Activated naive CD4-positive, alpha-beta T cell treated with anti-CD3 and anti-CD28 coated beads for 36 hours (primary cell): ENCODE measurements at places on chromosomes 13 and 19.

- DNase-seq = no peak
These were observed 99.6 kb downstream of the INSR start for GRCh38 chr19:7194566-7194965.

DNA sequence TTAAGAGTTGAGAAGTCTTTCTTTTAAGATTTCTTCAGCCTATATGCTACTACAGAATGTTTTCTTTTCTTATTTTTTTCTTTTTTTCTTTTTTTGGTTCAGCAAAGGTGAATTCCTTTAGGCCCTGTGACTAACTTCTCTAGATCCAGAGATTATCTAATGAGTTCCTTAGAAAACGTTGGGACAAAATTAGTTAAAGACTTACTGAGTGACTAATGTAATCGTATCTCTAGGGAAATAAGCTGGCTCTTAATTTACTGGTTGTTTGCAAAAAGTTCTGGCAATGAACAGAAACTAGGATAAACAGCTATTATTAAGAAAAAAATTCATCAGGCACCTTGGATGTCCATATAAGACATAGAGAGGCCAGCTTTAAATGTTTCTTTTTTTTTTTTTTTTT is 30.7 kb upstream of the CSNK1A1L start:
- DNase-seq = no peak

DNA sequence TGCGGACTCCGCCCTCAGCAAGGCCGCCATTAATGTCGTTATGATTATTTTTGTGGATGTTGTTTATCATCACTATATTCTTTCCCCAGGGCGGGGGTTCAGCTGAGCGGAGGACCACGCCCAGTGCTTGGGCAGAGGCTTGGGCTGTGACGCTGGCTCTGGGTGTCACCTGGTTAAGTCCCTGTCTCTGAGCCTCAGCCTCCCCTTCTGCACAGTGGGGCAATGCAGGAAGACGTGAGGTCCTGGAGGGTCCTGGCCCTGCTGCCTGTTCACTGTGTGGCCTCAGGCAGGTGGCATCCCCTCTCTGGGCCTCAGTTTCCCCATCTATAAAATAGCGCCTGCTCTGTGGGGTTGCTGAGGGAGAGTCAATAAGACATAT is 32.5 kb downstream of the NFIC start:
- DNase-seq = no peak

DNA sequence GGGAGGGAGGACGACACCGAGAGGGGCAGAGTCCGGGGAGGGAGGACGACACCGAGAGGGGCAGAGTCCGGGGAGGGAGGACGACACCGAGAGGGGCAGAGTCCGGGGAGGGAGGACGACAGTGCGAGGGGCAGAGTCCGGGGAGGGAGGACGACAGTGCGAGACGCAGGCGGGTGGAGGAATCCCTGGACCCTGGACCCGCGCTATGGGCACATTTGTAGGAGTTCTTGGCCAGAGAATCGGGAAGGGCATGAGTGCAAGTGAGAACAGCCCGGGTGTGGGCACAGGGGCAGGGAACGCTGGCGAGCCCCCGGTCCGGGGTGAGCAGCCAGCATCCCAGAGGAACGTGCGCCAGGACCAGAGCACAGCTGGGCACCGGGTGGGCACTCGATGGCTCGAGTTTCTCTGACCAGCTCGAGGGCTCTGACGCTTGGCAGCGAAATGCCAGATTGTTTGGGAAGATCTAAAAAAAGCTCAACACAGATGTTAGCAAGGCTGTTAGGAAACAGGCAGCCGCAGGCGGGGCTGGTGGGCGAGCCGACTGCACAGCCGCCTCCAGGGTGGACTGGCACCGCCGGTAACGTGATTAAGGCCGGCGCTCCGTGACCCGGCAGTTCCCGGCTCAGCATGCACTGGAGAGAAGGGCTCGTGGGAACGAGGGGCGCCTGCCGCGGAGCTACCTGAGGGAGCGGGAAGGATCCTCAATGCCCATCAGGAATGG is 17.9 kb upstream of the C2CD4C start:
- DNase-seq = no peak

- no peak for DNase-seq
These were observed 50.4 kb downstream of the TEX29 start for GRCh38 chr13:111370570-111371535.

- DNase-seq = no peak
These were observed 11.8 kb downstream of the STAP2 start for GRCh38 chr19:4326837-4327251.

GRCh38 chr19:12886651-12886968 is 391 bp downstream of the KLF1 start:
- DNase-seq = no peak
